ENCODE measurements at places on chromosomes 16 and 17. TPM values are rescaled to one million over a fixed set of nuclear protein-coding genes. Genes with fewer than 3 reads are reported as not detected.

Gene MARF1
- 74.3 TPM for total RNA-seq

Gene COX10
- total RNA-seq, result 30.7 TPM

Gene FADS6
- not detected for total RNA-seq

Gene SOST
- total RNA-seq, result not detected

Gene TEKT1
- total RNA-seq, result not detected

Gene TNFRSF13B
- total RNA-seq, result not detected

Gene SLC47A1
- total RNA-seq, result 1.5 TPM

Gene SULT1A1
- 18.6 TPM for total RNA-seq

Gene CSH1
- total RNA-seq, result not detected

Gene HP
- total RNA-seq, result not detected

DNA sequence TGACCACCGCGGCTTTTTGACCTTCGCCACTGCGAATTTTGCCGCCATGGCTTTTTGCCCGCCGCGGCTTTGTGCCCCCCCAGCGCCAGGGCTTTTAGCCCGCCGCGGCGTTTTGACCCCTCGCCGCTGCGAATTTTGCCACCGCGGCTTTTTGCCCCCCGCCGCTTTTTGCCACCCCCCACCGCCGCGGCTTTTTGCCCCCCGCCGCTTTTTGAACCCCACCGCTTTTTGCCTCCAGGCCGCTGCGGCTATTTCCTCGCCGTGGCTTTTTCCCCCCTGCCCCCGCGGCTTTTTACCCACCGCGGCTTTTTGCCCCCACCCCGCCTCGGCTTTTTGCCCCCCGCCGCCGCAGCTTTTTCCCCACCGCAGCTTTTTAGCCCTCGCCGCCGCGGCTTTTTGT lies 134.8 kb upstream of the TP53TG3C start:
- no peak for DNase-seq
- no peaks in the 10 kb centered on the region for H3K4me1 ChIP-seq
- no peak overlapping the region for H3K27ac ChIP-seq
- no peak overlapping the region for H3K4me3 ChIP-seq

- H3K27ac ChIP-seq, result no peak overlapping the region
- no peaks in the 10 kb centered on the region for H3K36me3 ChIP-seq
- H3K4me3 ChIP-seq, result peak overlapping the region; percentile 76
- peaks cover 58% of the 10 kb centered on the region for H3K27me3 ChIP-seq
- no peak for DNase-seq
- H3K4me1 ChIP-seq, result peaks cover 6% of the 10 kb centered on the region
Observed at GRCh38 chr17:33291248-33292200, 1.6 kb downstream of the ASIC2 start.

- H3K4me3 ChIP-seq, result no peak overlapping the region
- no peaks in the 10 kb centered on the region for H3K36me3 ChIP-seq
- DNase-seq, result no peak
- H3K4me1 ChIP-seq, result no peaks in the 10 kb centered on the region
- no peaks in the 10 kb centered on the region for H3K27me3 ChIP-seq
Observed at GRCh38 chr16:65783709-65784474, 582.6 kb upstream of the CDH5 start.

DNA sequence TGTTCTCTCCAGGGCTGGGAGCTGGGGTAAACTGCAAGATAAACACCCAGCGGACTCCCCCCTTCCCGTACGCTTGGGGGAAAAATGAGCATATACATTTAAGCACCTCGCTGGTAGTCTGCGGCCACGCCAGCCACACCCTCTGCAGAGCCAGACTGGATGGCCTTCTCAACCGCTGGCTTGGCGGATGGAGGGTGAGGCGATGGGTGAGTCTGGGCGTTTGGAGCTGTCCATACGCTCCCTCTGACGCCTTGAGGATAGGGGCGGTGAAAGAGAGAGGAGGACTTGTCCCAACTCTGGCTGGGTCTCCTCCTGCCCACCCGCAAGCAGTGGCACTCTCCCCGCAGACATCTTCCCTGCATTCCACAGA lies 1.0 kb downstream of the ITGA3 start:
- H3K27ac ChIP-seq, result no peak overlapping the region
- peak overlapping the region; percentile 98 for H3K4me3 ChIP-seq
- peaks cover 26% of the 10 kb centered on the region for H3K4me1 ChIP-seq
- DNase-seq, result no peak
- H3K36me3 ChIP-seq, result no peaks in the 10 kb centered on the region

GRCh38 chr16:53745753-53746266 lies 41.9 kb downstream of the FTO start:
- peaks cover 29% of the 10 kb centered on the region for H3K4me1 ChIP-seq
- H3K4me3 ChIP-seq, result no peak overlapping the region
- DNase-seq, result no peak
- H3K27me3 ChIP-seq, result no peaks in the 10 kb centered on the region
- H3K27ac ChIP-seq, result no peak overlapping the region

DNA sequence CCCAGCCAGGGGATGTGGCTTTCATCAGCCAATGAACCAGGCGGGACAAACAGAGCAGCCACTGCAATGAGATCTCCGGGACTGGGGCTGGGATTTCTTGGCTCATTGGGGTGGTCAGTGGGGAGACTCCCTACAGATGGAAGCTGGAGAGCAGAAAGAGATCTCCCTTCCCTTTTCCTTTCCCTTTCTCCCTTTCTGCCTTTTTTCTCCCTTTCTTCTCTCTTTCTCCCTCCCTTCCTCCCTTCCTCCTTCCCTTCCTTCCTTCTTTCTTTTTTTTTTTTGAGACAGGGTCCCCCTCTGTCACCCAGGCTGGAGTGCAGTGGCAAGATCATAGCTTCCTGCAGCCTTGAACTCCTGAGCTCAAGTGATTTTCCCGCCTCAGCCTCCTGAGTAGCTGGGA lies 14.0 kb downstream of the LAT start:
- no peaks in the 10 kb centered on the region for H3K27me3 ChIP-seq
- DNase-seq, result no peak
- H3K4me3 ChIP-seq, result no peak overlapping the region
- H3K4me1 ChIP-seq, result peaks cover 31% of the 10 kb centered on the region

GRCh38 chr17:4953451-4953961 lies 2.6 kb downstream of the ENO3 start:
- no peak overlapping the region for H3K4me3 ChIP-seq
- H3K36me3 ChIP-seq, result peaks cover 6% of the 10 kb centered on the region
- H3K27ac ChIP-seq, result no peak overlapping the region

DNA sequence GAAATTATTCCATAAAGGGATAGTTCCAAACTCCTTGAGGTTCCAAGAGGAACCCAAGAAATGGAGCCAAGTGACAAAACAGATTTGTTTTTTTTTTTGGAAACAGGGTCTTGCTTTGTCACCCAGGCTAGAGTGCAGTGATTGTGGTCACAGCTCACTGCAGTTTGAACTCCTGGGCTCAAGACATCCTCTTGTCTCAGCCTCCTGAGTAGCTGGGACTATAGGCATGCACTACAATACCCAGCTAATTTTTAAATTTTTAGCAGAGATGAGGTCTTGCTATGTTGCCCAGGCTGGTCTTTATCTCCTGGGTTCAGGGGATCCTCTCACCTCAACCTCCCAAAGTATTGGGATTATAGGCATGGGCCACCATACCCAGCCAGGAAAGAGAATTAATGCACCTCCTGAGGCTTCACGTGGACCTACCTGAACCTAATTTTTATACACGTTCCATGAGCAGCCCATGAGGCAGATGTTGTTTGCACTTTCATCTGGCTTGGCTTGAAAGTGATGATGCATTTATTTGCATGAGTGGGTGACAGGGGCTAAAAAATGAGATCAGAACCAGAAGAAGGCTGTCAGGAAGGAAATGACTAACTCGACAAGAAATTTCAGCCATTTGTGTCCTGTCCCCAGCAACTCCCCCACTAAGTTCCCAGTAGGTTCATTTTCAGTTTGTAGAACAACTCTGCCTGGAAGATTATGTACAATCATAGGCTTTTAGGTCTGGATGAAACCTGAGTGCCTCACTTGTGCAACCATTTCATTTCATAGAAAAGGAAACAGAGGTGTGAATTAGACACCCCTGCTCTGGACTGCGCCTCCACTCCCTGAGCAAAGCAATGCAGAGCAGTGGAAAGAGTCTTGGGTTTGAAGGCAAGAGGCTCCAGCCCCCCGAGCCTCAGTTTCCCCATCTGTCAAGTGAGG lies 10.3 kb upstream of the IRF8 start:
- DNase-seq, result peak; percentile 46
- H3K4me1 ChIP-seq, result peaks cover 42% of the 10 kb centered on the region
- H3K27ac ChIP-seq, result no peak overlapping the region
- no peaks in the 10 kb centered on the region for H3K36me3 ChIP-seq
- H3K27me3 ChIP-seq, result peaks cover 40% of the 10 kb centered on the region

GRCh38 chr17:77206158-77206956 lies 65.6 kb downstream of the SEC14L1 start:
- no peak overlapping the region for H3K4me3 ChIP-seq
- DNase-seq, result no peak
- H3K36me3 ChIP-seq, result peaks cover 14% of the 10 kb centered on the region

DNA sequence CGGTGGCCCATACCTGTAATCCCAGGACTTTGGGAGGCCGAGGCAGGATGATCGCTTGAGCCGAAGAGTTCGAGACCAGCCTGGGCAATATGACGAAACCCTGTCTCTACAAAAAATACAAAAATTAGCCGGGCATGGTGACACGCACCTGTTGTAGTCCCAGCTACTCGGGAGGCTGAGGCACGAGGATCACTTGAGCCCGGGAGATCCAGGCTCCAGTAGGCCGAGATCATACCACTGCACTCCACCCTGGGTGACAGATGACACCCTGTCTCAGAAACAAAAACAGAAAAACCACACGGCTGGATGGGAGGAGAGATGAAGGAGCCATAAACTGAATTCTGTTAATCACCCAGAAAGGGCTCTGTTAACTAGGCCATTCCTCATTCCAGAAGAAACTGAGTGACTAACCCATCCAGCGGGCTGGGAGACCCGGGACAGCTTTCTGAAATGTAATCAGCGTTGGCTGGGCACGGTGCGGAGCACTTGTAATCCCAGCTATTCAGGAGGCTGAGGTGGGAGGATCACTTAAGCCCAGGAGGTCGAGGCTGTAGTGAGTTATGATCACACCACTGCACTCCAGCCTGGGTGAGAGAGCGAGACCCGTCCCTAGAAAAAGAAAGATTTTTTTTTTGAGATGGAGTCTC lies 641 bp upstream of the NT5C3B start:
- H3K27ac ChIP-seq, result no peak overlapping the region
- DNase-seq, result no peak
- peaks cover 18% of the 10 kb centered on the region for H3K4me1 ChIP-seq

- no peaks in the 10 kb centered on the region for H3K4me1 ChIP-seq
- no peaks in the 10 kb centered on the region for H3K27me3 ChIP-seq
- no peak overlapping the region for H3K27ac ChIP-seq
- DNase-seq, result no peak
Observed at GRCh38 chr16:78292844-78293380, 193.5 kb downstream of the WWOX start.

DNA sequence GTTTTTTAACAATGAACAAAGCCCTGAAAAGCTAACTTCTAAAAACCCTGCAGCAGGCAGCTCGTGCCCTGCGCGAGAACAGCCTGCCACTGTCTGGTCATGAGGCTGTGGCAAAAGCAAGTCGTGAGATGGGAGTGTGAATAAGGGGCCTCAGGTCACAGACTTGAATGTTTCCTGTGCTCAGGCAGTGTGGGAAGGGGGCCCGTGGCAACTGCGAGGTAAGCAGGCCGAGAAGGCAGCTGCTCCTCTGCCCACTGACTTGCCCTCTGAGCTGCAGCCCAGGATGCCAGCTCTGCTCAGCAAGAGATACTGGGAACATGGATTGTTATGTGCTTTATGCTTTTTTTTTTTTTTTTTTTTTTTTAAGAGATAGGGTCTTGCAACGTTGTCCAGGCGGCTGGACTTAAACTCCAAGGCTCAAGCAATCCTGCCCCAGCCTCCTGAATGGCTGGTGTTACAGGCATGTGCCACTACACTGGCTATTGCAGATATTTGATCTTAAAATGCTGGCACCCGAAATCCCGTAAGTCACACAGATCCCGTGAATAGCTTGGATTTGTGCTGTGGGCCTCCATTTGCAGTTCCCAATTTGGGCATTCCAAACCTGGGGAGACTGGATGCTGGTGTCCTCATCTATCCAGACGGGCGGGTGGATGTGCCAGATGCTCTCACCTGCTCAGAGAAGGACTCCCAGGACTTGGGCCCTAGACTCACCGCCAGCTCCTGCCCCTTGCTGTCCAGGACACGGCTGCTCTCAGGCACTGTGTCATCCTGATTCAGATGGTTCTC lies 44.0 kb downstream of the UBN1 start:
- H3K4me1 ChIP-seq, result no peaks in the 10 kb centered on the region
- H3K27me3 ChIP-seq, result no peaks in the 10 kb centered on the region
- no peaks in the 10 kb centered on the region for H3K36me3 ChIP-seq
- no peak overlapping the region for H3K27ac ChIP-seq
- H3K4me3 ChIP-seq, result no peak overlapping the region

Measured in activated T-cell treated with anti-CD3 and anti-CD28 coated beads, Interleukin-2, amount 50 U/mL, for 72 hours (primary cell).